Astrocyte (in vitro differentiated cells and primary cell): ENCODE measurements at places on chromosomes 1 and 21. TPM values are rescaled to one million over a fixed set of nuclear protein-coding genes. Genes with fewer than 3 reads are reported as not detected.

Gene TXNDC12
- total RNA-seq = 66.8 and 73.0 TPM in 2 replicates

Gene ANKRD65
- total RNA-seq = 0.64 TPM in 1 of 2 replicates, not detected in the other

Gene WLS
- total RNA-seq = 171 and 187 TPM in 2 replicates

- DNase-seq = peak; percentile 45
These were observed 39.5 kb downstream of the PTPRC start for GRCh38 chr1:198678301-198678836.

- DNase-seq = no peak
These were observed 4.1 kb upstream of the OLIG2 start for GRCh38 chr21:33021667-33022066.

GRCh38 chr1:177891809-177892208 lies 78.0 kb downstream of the SEC16B start:
- no peak for DNase-seq

- DNase-seq = no peak
These were observed 77.9 kb upstream of the RRP15 start for GRCh38 chr1:218207194-218207593.

DNA sequence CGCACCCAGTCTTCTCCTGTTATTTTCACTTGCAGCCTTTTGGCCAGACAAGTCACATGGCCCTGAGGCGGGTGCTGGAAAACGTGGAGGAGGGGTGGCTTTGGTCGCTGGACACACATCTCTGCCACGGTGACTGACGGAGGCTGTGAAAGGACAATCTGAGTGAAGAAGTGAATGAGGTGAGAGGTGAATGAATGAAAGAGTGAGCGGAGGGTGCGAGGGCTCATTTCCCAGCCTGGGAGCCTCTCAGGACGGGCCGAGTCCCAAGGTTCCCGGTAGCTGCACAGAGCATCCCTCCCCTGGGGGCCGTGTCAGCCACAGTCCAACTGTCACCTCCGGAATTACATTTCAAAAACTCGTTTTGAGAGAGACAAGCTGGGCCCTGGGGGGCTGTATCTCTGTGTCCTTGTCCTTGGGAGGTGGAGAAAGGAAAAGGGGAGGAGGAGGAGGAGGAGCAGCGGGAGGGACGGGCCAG lies 89.6 kb downstream of the UBIAD1 start:
- DNase-seq = no peak

- no peak for DNase-seq
These were observed 289.7 kb downstream of the HHAT start for GRCh38 chr1:210618369-210618768.

DNA sequence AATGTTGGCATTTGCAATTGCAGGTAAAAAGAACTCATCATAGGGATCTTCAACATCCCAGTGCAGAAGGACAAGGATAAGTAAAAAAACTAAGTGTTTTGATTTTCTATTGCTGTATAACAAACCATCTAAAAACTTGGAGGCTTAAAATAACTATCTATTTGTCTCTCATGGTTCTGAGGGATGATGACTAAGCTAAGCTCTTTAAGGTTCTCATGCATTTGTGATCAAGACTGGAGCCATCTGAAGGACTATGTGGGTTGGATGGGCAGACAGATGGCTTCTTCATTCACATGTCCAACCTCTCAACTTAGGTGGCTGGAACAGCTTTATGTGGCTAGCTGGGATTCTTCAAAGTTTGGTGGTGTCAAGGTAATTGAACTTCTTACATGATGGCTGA lies 51.5 kb downstream of the RPL5 start:
- DNase-seq = no peak
